ENCODE measurements at places on chromosomes 3 and 15.
A peak's percentile ranks its signal among the peaks of the same experiment; 100 is the strongest.

DNA sequence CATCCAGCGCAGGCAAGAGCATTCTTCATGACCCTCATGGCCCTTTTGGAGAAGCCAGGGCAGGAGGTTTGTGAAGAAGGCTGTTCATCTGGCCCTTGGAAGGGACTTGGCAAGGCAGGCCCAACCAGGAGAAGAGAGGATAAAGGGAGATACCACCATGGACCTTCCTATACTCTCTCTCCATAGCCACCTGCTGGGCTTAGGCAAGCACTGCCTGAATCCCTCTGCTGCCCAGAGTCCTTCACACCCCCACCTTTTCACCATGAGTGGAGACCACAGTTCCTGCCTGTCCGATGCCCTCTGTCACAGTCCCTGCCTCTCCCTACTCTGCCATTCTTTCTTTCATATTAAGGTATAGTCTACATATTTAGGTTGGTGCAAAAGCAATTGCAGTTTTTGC lies 10.6 kb upstream of the SFMBT1 start:
- peak; percentile 43 for DNase-seq

- peak; percentile 38 for DNase-seq
Observed at GRCh38 chr3:47019201-47019600, 39.7 kb downstream of the NBEAL2 start.

- no peak for DNase-seq
Observed at GRCh38 chr3:128727485-128727884, 1.5 kb downstream of the RAB7A start.

DNA sequence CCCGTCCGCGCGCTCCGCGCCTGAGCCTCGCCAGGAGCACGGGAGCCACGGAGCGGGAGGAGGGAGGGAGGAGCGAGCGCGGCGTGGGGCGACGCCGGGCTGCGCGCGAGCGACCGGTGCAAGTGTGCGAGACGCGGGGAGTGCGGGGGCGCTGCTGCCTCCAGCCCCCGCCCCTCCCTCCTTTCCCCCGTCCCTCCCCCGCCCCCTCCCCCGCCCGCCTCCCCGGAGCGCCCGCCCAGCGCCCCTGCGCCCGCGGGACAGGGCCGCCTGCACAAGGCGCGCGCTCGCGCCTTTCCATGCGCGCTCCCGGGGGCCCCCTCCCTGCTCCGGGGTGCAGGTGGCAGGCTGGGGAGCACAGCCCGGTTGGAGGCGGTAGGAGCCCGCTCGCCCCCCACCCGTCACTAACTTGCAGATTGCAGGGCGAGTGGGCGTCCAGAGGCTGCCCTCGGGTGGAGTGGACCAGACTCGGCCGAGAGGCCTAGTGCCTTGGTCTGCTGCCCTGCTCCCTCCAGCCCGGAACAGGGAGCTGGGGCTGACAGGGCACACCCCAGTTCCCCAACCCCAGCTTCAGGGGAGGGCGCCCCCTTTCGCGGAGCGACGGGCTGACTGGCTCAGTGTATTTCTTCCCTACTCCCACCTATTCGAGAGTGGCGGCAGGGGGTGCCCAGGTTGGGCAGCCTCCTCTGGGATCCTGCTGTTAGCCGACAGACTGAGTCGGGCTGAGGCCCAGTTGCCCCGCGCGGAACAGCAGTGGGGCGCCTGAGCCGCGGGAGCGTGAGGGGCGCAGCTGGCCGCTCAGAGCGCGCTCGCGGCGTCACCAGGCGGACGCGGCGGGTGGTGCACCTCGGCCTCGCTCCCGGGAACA lies at the start of gene WNT7A:
WNT7A (minus strand) TSS at position 126 of the 865 bp plus-strand sequence. CDS start 255 bp downstream, outside the sequence.
- no peak for DNase-seq

GRCh38 chr3:52225452-52226228 lies at the start of gene TLR9:
TLR9 (minus strand) TSS chr3:52225645; CDS start chr3:52225529, 116 bp downstream.
- no peak for DNase-seq

- no peak for DNase-seq
Observed at GRCh38 chr3:197546307-197547085, 9.3 kb downstream of the BDH1 start.

- DNase-seq: no peak
Observed at GRCh38 chr3:2465842-2466241, 367.2 kb downstream of the CNTN4 start.
